ENCODE measurements at places on chromosomes 7 and 10. TPM values are rescaled to one million over a fixed set of nuclear protein-coding genes. Genes with fewer than 3 reads are reported as not detected.

PNLIPRP2 gene
- total RNA-seq: not detected

SSC4D gene
- total RNA-seq: not detected

GRCh38 chr7:41880107-41880506 is 177.2 kb upstream of the INHBA start:
- H3K4me1 ChIP-seq: peaks cover 2% of the 10 kb centered on the region
- H3K27me3 ChIP-seq: no peaks in the 10 kb centered on the region
- DNase-seq: no peak
- H3K36me3 ChIP-seq: no peaks in the 10 kb centered on the region
- H3K4me3 ChIP-seq: no peak overlapping the region
- H3K27ac ChIP-seq: no peak overlapping the region

DNA sequence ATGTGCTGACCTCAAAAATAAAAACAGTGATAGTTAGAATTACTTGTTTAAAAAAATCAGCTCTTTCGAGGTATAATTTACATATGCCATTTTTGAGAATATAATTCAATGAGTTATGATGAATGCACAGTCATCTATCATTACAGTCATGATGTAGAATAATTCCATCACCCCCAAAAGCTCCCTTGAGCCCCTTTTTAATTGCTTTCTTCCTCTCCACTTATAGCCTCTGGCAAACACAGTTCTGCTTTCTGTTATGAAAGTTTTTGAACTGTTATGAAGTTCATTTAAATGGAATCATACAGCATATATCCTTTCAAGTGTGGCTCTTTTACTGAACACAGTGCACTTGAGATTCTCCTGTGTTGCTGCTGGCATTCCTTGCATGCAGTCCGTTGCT is 41.4 kb downstream of the PRTFDC1 start:
- H3K4me1 ChIP-seq: no peaks in the 10 kb centered on the region
- no peaks in the 10 kb centered on the region for H3K36me3 ChIP-seq
- no peak overlapping the region for H3K4me3 ChIP-seq
- no peak for DNase-seq
- H3K27ac ChIP-seq: no peak overlapping the region
- H3K27me3 ChIP-seq: no peaks in the 10 kb centered on the region

Data from ascending aorta (tissue), 2 donors.